Right cardiac atrium (tissue), 5 donors: ENCODE measurements at places on chromosomes 1 and 21. TPM values are rescaled to one million over a fixed set of nuclear protein-coding genes. Genes with fewer than 3 reads are reported as not detected.

RAVER2 gene
- polyA plus RNA-seq, result 15.9 TPM

CTH gene
- polyA plus RNA-seq, result 3.9 TPM

CD1B gene
- not detected for polyA plus RNA-seq

NTMT2 gene
- 1.6 TPM for polyA plus RNA-seq

TFF3 gene
- polyA plus RNA-seq, result 2.6 TPM

PROK1 gene
- 2.6 TPM for polyA plus RNA-seq

GALE gene
- polyA plus RNA-seq, result 11.2 TPM

MAP3K21 gene
- 0.25 TPM for polyA plus RNA-seq

XCL1 gene
- polyA plus RNA-seq, result 0.23 TPM

HEYL gene
- polyA plus RNA-seq, result 22.6 TPM

ATP6V1G3 gene
- not detected for polyA plus RNA-seq

IL10 gene
- 0.75 TPM for polyA plus RNA-seq

ILDR2 gene
- 0.95 TPM for polyA plus RNA-seq

ZBTB18 gene
- polyA plus RNA-seq, result 18.4 TPM

ZNF695 gene
- 0.05 TPM for polyA plus RNA-seq

RAB3B gene
- polyA plus RNA-seq, result 0.02 TPM

TAF5L gene
- 6.9 TPM for polyA plus RNA-seq

OR2AK2 gene
- polyA plus RNA-seq, result not detected

PARS2 gene
- 2.0 TPM for polyA plus RNA-seq

STRIP1 gene
- 10.8 TPM for polyA plus RNA-seq

ANKRD45 gene
- polyA plus RNA-seq, result 0.27 TPM

MYOG gene
- not detected for polyA plus RNA-seq

SRRM1 gene
- 41.2 TPM for polyA plus RNA-seq

CYP2J2 gene
- 75.3 TPM for polyA plus RNA-seq

FCMR gene
- polyA plus RNA-seq, result 0.81 TPM

GBP4 gene
- polyA plus RNA-seq, result 12.9 TPM

FCAMR gene
- not detected for polyA plus RNA-seq

KIRREL1 gene
- 6.0 TPM for polyA plus RNA-seq

LRRC38 gene
- polyA plus RNA-seq, result 0.36 TPM

IGSF3 gene
- polyA plus RNA-seq, result 5.0 TPM

SNRNP40 gene
- polyA plus RNA-seq, result 13.9 TPM

HHIPL2 gene
- polyA plus RNA-seq, result 0.57 TPM

ELAVL4 gene
- 0.36 TPM for polyA plus RNA-seq

BARHL2 gene
- not detected for polyA plus RNA-seq

S100A8 gene
- polyA plus RNA-seq, result 42.3 TPM

SLC1A7 gene
- polyA plus RNA-seq, result 0.57 TPM

FALEC gene
- polyA plus RNA-seq, result not detected

KISS1 gene
- not detected for polyA plus RNA-seq

LRRC53 gene
- not detected for polyA plus RNA-seq

DAB1 gene
- polyA plus RNA-seq, result 2.5 TPM

OR14A2 gene
- polyA plus RNA-seq, result not detected

VWA1 gene
- 17.3 TPM for polyA plus RNA-seq

URB2 gene
- 1.9 TPM for polyA plus RNA-seq

SERPINC1 gene
- 0.18 TPM for polyA plus RNA-seq

DEPDC1 gene
- polyA plus RNA-seq, result 0.05 TPM

DIRAS3 gene
- 6.6 TPM for polyA plus RNA-seq

CD2 gene
- polyA plus RNA-seq, result 0.59 TPM

LCE6A gene
- not detected for polyA plus RNA-seq

F3 gene
- 16.7 TPM for polyA plus RNA-seq

C8A gene
- polyA plus RNA-seq, result not detected

RHBDL2 gene
- 0.23 TPM for polyA plus RNA-seq

TARS2 gene
- polyA plus RNA-seq, result 20.0 TPM

LRRC7 gene
- 3.4 TPM for polyA plus RNA-seq

PDZK1IP1 gene
- polyA plus RNA-seq, result 0.23 TPM

TFF2 gene
- polyA plus RNA-seq, result not detected

DLGAP3 gene
- 0.05 TPM for polyA plus RNA-seq

C4BPA gene
- polyA plus RNA-seq, result not detected
